MCF 10A (cell line): ENCODE measurements at places on chromosomes 13 and 19.

DNA sequence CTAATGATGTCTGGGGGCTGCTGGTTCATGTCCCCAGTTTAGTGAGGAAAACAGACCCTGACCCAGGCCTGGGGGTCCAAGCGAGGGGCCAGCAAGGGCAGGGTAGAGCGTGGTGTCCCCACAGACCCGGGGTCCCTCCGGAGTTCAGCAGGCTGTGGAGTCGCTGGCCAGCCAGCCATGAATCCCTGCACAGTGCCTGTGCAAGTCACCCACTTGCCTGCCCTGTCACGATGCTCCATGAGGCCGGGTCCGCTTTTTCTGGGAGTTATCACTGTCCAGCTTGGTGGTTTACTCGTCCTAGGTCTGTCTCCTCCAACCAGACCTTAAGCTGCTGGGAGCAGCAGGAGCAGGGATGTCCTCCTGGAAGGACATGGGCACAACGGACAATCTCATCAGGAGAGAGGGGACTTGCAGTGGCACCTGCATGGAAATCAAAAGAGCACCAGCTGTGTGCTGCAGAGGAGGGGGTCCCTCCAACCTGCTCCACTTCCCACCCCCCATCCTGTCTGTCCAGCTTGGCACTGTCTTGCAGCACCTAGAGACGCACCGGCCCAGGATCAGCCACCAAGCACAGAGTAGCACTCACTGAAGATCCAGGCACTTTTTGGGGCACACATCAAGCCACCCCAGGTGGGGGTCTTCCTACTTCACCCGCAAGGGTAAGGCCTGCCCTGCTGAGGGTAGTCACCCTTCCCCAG is 121.8 kb downstream of the URI1 start:
- H3K27me3 ChIP-seq, result no peaks in the 10 kb centered on the region
- H3K4me1 ChIP-seq, result no peaks in the 10 kb centered on the region
- H3K36me3 ChIP-seq, result no peaks in the 10 kb centered on the region
- H3K27ac ChIP-seq, result no peak overlapping the region
- no peak overlapping the region for H3K4me3 ChIP-seq
- DNase-seq, result no peak

- peaks cover 9% of the 10 kb centered on the region for H3K4me1 ChIP-seq
- H3K27me3 ChIP-seq, result no peaks in the 10 kb centered on the region
- no peak overlapping the region for H3K4me3 ChIP-seq
- peak overlapping the region; percentile 32 for H3K27ac ChIP-seq
Observed at GRCh38 chr13:114099918-114100445, 32.4 kb downstream of the RASA3 start.

DNA sequence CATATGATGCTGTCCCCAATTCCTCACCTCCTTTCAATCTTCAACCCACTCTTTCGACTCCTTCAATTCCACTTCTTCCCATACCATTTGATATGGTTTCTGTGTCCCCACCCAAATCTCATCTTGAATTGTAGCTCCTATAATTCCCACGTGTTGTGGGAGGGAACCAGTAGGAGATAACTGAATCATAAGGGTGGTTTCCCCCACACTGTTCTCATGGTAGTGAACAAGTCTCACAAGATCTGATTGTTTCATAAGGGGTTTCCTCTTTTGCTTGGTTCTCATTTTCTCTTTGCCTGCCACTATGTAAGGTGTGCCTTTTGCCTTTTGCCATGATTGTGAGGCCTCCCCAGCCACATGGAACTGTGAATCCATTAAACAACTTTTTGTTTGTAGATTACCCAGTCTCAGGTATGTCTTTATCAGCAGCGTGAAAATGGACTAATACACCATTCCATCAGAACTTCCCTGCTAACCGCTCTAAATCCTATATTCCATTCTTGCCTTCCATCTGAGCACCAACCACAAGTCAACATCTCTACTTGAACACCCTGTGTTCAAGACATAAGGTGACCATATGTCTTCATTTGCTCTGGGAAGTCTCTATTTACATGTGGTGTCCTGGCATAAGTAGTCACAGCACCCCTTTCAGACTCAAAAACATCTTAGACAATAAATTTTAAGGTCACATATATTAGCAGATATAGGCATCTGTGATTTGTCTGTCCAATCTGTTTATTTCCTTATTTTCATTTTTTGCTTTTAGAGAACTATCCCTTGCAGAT is 122.9 kb downstream of the TSHZ3 start:
- no peak overlapping the region for H3K27ac ChIP-seq
- DNase-seq, result no peak
- no peaks in the 10 kb centered on the region for H3K4me1 ChIP-seq
- H3K27me3 ChIP-seq, result no peaks in the 10 kb centered on the region
- no peak overlapping the region for H3K4me3 ChIP-seq

DNA sequence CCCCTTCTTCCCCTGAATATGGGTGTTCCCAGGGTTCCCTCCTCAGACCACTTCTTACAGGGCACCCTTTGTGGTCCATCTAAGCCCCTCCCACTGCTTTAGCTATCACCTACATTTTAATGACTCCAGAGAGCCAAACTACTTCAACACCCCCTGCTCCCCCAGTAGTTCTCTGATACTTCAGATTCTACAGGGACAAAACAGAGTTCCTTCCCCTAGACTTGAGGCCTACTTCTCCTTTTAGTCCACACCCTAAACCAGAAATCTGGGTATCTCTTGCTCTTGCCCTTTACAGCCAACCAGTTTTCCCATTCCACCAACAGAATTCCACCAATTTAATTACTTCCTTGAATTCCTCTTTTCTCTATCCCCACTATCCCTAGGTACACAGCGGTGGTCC is 107.2 kb downstream of the KCNRG start:
- H3K36me3 ChIP-seq, result peaks cover 5% of the 10 kb centered on the region
- peaks cover 28% of the 10 kb centered on the region for H3K4me1 ChIP-seq
- no peak for DNase-seq
- no peaks in the 10 kb centered on the region for H3K27me3 ChIP-seq

- H3K4me1 ChIP-seq, result peaks cover 60% of the 10 kb centered on the region
- no peaks in the 10 kb centered on the region for H3K27me3 ChIP-seq
- peak overlapping the region; percentile 73 for H3K4me3 ChIP-seq
- H3K36me3 ChIP-seq, result peaks cover 34% of the 10 kb centered on the region
- no peak for DNase-seq
- peak overlapping the region; percentile 69 for H3K27ac ChIP-seq
Observed at GRCh38 chr19:6274756-6275155, 5.0 kb downstream of the MLLT1 start.

- no peaks in the 10 kb centered on the region for H3K4me1 ChIP-seq
- DNase-seq, result no peak
- no peak overlapping the region for H3K4me3 ChIP-seq
- no peak overlapping the region for H3K27ac ChIP-seq
Observed at GRCh38 chr13:77213644-77214043, 113.2 kb downstream of the MYCBP2 start.

DNA sequence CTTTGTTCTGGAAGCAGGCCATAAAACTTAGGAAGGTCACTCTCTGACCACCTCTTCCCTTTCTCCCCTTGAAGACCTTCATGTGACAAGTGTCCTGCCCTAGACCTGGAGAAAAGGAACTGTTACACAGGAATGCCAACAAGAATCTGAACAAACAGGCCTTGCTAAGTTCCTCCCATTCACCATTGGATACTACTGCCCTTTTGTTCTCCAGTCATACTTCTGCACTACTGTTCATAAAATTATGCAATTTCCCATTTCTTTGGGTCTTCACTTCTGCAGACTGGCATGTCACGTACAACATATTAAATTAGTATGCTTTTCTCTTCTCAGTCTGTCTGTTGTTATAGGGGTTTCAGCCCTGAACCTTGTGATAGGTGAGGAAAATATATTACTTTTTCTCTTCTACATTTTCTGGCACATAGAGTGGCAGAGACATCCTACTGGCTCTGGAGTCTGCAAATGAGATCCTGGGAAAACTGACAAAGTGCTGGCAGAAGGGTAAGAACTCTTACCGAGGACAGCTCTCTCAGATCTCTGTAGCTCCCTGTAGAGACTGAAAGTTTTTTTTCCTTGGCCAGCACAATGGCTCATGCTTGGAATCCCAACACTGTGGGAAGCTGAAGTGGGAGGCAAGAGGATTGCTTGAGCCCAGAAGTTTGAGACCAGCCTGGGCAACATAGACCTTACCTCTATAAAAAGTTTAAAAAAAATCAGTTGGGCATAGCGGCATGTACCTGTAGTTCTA is 87.6 kb upstream of the SPRY2 start:
- H3K27ac ChIP-seq, result no peak overlapping the region
- no peak overlapping the region for H3K4me3 ChIP-seq
- DNase-seq, result no peak
- no peaks in the 10 kb centered on the region for H3K4me1 ChIP-seq
- H3K36me3 ChIP-seq, result no peaks in the 10 kb centered on the region

DNA sequence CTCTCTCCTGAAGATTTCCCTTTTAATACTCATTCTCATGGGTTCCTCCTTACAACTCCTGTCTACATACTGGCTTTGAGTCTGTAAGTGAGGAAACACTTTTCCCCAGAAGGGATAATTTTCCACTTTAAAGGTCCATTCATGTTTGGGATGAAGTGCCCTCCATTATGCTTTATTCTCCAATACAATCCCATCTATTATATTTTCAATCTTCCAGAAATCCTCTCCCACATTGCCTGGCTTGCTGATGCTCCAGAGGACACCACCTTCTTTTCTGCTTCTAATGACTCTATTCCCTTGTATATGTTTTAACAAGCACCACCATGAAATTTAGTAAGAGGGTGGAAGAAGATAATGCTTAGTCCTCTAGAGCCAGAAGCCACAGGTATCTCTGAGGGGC is 92.7 kb upstream of the NBEA start:
- no peaks in the 10 kb centered on the region for H3K36me3 ChIP-seq
- DNase-seq, result no peak
- no peak overlapping the region for H3K4me3 ChIP-seq
- no peaks in the 10 kb centered on the region for H3K27me3 ChIP-seq
- H3K4me1 ChIP-seq, result no peaks in the 10 kb centered on the region

DNA sequence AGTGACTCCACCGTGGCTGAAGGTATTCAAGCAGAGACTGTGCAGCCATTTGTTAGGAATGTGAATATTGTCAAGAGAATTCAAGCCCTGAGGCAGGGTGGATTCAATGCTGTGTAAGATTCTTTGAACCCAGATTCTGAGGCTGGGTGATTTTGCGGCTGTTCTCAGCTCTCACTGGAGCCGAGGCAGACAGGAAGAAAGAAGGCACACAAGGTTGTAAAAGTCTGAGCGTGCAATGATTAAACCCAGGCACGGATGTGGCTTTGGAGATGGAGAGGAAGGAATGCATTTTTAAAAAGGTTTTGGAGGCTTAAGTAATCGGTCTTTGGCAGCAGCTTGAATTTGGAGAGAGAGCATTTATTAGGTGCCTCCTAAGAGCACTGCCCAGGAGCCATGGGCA is 187.9 kb downstream of the KATNAL1 start:
- H3K27me3 ChIP-seq, result no peaks in the 10 kb centered on the region
- H3K4me3 ChIP-seq, result peak overlapping the region; percentile 51
- peak; percentile 36 for DNase-seq
- H3K36me3 ChIP-seq, result no peaks in the 10 kb centered on the region
- H3K27ac ChIP-seq, result peak overlapping the region; percentile 44

- peaks cover 30% of the 10 kb centered on the region for H3K4me1 ChIP-seq
- H3K27ac ChIP-seq, result peak overlapping the region; percentile 85
Observed at GRCh38 chr13:109384491-109385241, 401.7 kb downstream of the IRS2 start.

DNA sequence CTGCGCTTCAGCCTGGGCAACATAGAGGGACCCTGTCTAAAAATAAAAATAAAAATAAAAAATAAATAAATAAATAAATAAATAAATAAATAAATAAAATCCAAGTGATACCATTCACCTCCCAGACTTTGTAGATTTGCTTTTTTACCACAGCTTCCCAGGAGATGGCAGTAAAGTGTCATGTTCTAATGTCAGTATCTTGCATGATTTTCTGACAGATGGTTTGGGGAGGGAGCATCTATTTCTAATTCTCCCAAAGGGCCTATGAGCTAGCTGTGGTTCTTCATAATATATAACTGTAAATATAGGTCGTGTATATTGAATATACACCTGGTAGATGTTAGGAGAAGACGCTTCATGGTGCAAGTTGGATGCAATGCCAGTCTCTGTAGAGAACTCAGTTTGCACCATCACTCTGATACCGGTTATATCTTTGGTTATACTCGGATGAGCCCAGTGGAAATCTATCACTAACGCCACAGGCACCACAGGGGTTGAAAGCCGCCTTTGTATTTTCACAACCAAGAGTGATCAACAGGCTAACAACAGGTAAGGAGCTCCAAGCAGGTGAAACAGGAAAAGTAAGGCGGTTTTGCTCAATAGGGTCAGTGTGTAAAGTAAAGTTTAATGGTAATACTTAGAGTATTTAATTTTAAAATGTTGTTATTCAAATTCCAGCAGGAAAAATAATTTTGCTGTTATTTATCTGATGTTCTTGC is 13.9 kb downstream of the APLP1 start:
- H3K36me3 ChIP-seq, result peaks cover 9% of the 10 kb centered on the region
- DNase-seq, result peak; percentile 81
- H3K27ac ChIP-seq, result no peak overlapping the region

GRCh38 chr19:28170066-28170465 is 1042.9 kb downstream of the UQCRFS1 start:
- no peak overlapping the region for H3K4me3 ChIP-seq
- DNase-seq, result no peak
- H3K27ac ChIP-seq, result no peak overlapping the region
- H3K4me1 ChIP-seq, result no peaks in the 10 kb centered on the region

- DNase-seq, result no peak
- H3K4me1 ChIP-seq, result no peaks in the 10 kb centered on the region
- no peak overlapping the region for H3K4me3 ChIP-seq
- peaks cover 8% of the 10 kb centered on the region for H3K27me3 ChIP-seq
- no peaks in the 10 kb centered on the region for H3K36me3 ChIP-seq
- no peak overlapping the region for H3K27ac ChIP-seq
Observed at GRCh38 chr13:112896736-112897602, 72.0 kb upstream of the MCF2L start.

GRCh38 chr13:40598569-40598968 is 67.9 kb downstream of the FOXO1 start:
- no peak overlapping the region for H3K4me3 ChIP-seq
- H3K27me3 ChIP-seq, result no peaks in the 10 kb centered on the region
- peaks cover 54% of the 10 kb centered on the region for H3K4me1 ChIP-seq

- H3K4me1 ChIP-seq, result no peaks in the 10 kb centered on the region
- DNase-seq, result no peak
- H3K27me3 ChIP-seq, result peaks cover 10% of the 10 kb centered on the region
Observed at GRCh38 chr13:111347438-111347837, 27.0 kb downstream of the TEX29 start.

DNA sequence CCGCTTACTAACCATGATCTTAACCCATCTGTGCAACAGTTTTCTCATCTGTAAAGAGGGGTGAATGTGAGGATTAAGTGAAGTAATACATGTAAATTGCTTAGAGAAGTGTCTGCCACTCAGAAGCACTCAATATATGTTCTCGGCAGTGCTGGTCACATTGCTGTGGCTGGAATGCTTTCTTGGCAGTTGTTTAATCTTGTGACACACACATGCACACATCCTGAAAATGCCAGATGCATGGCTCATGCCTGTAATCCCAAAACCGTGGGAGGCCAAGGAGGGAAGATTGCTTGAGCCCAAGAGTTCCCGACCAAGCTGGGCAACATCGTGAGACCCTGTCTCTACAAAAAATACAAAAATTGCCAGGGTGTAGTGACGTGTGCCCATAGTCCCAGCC is 4.9 kb upstream of the DMKN start:
- peak overlapping the region; percentile 73 for H3K27ac ChIP-seq
- H3K36me3 ChIP-seq, result no peaks in the 10 kb centered on the region
- DNase-seq, result peak; percentile 91
- no peaks in the 10 kb centered on the region for H3K27me3 ChIP-seq

GRCh38 chr13:98237331-98237730 is 60.3 kb upstream of the RNF113B start:
- no peaks in the 10 kb centered on the region for H3K4me1 ChIP-seq
- DNase-seq, result no peak
- H3K4me3 ChIP-seq, result no peak overlapping the region
- H3K36me3 ChIP-seq, result no peaks in the 10 kb centered on the region
